ENCODE measurements at places on chromosomes 4 and X. TPM values are rescaled to one million over a fixed set of nuclear protein-coding genes. Genes with fewer than 3 reads are reported as not detected.

DNA sequence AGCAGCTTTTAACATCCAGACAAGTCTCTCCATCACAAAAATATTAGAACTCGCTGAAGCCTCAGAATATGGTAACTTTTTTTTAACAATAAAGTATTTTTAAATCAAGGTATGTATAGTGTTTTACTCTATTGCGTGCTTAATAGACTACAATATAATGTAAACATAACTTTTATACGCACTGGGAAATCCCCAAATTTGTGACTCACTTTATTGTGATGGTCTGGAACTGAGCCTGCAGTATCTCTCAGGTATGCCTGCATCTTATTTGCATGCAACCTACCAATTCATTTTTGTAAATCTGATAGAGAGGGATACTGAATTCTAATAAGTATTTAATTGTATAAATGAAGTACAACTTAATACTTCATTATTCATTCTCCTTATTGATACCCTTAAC lies 823.5 kb downstream of the ADGRL3 start:
- DNase-seq = no peak

DNA sequence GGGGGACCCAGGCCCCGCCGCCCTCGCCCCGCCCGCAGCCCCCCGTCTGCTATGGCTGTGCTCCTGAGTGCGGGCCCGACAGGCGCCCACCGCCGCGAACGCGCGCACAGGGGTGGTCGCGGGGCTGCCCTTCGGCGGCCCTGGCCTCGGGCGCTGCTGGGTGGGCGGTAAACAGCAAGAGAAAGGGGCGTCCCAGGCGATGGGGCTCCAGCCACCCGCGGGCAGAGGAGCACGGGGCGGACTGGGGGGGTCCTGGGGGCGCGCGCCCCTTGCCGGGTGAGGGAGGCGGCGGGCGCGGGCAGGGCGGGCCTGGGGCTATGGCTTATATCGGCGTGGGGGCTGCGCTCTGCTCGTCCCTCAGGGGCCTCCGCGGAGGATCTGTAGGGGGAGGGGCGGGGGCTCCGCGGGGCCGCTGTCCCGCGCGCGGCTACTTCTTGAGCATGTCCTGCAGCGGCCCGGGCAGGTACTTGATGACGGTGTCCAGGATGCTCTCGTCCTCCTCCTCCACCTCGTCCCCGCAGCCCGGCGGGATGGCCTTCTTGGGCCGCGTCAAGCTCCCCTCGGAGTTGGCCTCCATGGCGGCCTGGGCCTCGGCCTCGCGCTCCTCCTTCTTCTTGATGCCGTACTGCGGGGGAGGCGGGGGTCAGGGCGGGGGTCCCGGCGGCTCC lies 39.7 kb downstream of the CPLX1 start:
- no peak for DNase-seq

DNA sequence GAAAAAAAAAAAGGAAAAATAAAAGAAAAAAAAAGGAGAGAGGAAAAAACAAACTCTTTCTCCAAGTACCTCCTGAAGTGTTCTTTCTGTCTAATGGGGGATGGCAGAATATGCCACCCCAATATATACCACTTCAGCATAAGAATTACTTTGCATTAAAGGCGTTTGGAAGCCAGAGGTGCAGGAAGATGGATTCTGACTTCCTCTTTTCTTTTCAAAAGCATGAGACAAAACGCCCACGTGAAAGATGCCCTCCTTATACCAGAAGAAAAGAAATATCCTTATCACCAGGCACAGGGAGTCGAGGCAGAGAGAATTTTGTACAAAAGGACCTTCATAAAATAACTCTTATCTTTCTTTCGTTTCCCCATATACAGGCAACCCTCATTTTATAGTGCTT lies 40.9 kb downstream of the COX18 start:
- no peak for DNase-seq

SLC38A5 gene
- 28.3 TPM for total RNA-seq

UGT8 gene
- 13.6 TPM for total RNA-seq

FRMD7 gene
- not detected for total RNA-seq
